Stimulated activated CD4-positive, alpha-beta T cell treated with anti-CD3 and anti-CD28 coated beads, TNF-alpha, amount 100 ng/mL, for 4 hours (primary cell): ENCODE measurements at places on chromosomes 5 and 9.

DNA sequence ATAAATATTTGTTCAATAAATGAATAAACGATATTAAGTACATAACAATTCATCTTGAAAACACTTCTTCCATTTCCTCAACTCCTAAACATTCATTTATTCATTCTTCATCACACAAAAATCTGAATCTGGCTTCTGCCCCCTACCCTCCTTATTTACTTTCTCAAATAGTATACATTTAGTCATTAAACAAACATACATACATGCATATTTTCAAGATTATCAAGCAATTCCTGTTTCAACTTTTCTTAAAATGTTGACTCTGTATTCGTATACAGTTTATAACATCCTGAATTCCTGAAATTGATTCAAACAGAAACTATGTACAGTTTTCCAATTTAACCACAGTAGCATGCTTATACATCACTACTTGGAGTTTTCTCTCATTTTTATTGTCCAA is 129.0 kb downstream of the MUSK start:
- no peak for DNase-seq

DNA sequence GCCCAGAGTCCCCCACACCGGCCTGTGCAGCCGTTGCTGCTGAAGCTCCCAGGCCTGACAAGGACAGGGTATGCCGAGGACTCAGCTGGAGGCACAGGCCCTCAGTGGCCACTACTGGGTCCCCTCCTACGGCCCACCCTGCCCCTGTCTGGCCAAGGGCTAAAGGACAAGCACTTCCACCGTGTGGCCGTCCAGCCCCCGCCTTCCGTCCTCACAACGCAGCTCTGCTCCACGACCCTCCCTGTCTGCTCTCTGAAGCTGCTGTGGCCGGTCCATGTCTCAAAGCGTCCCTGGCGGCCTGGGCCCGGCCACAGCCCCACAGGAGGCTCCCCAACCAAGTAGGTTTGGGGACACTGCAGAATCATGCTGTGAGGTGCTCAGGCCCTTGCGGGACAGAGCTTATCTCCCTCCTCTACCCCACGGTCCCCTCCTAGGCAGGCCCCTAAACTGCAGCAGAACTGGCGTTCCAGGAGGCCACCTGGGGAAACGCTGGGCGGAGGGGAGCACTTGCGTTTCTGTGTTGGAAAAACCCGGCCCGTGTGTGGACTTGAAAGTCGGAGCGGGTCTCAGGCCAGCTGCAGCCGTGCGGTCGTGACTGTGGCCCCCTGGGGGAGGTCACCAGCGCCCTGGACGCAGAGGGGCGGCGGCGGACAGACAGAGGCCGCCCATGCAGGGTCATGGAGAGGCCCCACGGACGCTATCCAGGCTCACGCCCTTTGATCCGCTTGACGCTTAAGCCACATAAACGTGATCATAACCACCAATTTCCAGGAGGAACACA is 45.6 kb downstream of the NKD2 start:
- no peak for DNase-seq

- DNase-seq = no peak
Measured at GRCh38 chr5:35803191-35803651, 53.5 kb upstream of the IL7R start.

- no peak for DNase-seq
Measured at GRCh38 chr9:114619191-114619761, 8.2 kb downstream of the TMEM268 start.

DNA sequence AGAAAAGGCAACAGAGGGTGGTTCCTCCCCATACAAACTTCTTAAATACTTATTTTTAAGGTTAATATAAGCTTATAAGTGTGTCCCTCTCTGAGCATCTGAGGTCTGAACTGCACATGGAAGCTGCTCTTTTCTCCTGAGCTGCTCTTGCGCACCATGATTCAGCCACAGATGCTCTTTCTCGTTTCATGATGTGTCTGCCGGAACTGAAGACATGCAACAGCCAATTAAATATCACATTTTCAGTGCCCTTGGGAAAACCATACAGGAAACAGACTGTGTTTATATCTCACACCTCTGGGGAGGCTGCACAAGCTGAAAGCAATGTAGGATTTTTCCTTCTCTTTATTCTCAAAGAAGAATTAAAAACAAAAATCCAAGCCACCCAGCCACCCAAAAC is 96.8 kb upstream of the NREP start:
- no peak for DNase-seq

DNA sequence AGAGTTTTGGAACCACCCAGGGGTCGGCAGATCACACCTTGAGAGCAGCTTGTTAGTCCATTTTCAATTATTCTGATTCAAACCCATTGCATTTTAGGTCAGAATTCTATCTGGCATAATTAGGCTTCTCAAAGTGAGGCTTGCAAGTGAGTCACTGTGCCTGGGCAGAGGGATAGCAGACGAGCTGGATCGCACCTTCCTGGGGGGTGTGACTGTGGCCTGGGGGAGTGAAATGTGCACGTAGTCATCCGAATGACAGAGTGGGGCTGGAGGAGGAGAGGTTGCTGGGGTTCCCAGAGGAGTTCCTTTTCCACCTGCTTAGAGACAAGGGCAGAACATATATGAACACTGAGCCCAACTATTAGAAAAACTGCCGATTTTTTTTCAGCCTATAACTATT is 31.7 kb downstream of the SPACA9 start:
- no peak for DNase-seq

DNA sequence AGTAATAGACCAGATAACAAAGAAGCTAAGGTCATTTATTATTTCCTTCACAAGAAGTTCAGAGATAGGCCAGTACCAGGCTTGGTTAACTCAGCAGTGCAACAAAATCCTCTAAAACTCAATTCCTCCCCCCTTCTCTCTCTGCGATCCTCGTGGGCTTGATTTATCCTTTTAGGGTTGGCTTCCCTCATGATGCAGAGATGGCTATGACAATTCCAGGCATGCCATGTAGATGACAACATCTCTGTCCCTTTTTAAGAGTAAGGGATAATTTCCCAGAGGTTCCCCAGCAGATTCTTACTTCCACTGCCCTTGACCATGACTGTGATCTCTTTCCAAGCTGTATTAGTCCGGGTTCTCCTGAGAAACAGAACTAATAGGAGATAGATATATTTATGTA is 28.7 kb upstream of the DAP start:
- no peak for DNase-seq

GRCh38 chr5:159048298-159048697 is 51.4 kb downstream of the EBF1 start:
- no peak for DNase-seq

- DNase-seq = no peak
Measured at GRCh38 chr5:59704936-59705335, 188.6 kb downstream of the PDE4D start.

DNA sequence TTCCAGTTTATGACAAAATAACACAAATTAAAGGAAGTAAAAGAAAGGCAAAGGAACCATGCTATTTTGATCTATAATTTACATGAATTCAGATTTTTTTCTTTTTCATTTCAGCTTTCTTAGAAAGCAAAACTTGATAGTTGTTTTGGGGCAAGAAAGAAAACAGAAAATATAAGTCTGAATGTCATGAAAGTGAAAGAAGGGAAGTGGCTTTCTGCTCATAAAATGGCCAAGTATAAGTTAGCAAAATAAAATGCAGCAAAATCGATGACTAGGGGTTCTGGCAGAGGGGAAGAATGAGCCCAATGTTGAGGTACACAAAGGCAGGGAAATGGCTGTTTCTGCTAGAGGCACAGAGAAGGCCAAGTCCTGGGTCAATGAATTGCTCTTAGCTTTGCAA is 3.0 kb upstream of the IFNW1 start:
- no peak for DNase-seq

DNA sequence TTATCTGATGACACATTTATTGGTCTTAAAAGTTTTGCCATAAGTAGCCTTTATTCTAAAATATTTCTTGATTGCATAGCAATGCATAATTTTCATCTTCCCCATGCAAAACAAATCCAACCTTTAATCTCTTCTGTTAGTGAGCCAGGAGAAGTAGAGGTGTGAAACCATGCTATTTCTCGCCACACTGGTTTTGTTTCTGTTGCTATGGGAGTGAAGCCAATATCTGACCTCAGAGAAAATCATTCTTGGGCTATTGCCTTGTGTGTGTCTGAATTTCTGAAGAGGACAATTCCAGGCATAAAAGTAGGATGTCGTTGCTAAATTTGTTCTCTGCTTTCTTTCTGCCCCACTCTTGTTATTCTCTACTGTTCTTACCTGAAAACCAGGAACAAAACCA is 183.6 kb downstream of the PTTG1 start:
- no peak for DNase-seq

DNA sequence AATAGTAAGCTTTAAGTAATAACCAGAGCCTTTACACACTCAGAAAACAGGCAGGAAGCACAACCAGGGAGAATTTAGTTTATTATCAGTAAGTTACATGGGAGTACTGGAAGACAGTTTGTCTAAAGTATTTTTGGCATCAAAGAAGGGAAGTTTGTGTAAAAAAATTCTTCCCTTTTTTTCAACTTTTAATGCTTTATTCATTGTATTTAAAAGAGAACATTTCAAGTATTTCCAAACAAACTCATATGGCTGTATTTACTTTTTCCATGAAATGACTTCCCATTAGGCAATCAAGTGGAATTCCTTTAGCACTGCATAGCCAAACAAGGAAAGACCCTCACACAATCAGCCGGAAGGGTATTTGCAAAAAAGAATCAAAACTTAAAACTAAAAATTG is 26.7 kb downstream of the RNF145 start:
- DNase-seq = no peak

GRCh38 chr5:83827111-83827557 is 106.5 kb upstream of the HAPLN1 start:
- DNase-seq = no peak

DNA sequence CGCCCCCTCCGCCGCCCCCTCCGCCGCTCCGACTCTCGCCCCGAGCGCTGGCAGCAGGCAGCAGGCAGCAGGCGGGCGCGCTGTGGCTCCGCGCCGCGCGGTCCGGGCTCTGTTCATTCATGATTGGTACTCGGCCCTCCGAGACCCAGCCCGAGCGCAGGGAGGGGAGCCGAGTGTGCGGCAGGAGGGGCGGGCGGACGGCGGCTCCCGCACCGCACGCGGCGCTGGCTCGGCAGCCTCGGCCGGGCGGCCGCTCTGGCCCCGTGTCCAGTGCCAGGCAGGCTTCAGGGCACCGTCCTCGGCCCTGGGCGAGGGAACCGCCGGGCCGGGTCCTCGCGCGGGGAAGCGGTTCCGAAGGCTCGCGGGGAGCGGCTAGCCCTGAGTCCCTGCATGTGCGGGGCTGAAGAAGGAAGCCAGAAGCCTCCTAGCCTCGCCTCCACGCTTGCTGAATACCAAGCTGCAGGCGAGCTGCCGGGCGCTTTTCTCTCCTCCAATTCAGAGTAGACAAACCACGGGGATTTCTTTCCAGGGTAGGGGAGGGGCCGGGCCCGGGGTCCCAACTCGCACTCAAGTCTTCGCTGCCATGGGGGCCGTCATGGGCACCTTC is at the start of gene KCNIP1:
KCNIP1 (plus strand) TSS at position 31 of the 607 bp plus-strand sequence.
- DNase-seq = no peak

GRCh38 chr5:178126556-178126955 is 4.3 kb upstream of the RMND5B start:
- DNase-seq = no peak

GRCh38 chr5:171990713-171991015 is 15.8 kb downstream of the FBXW11 start:
- DNase-seq = no peak

- no peak for DNase-seq
Measured at GRCh38 chr5:9265441-9266287, 280.2 kb downstream of the SEMA5A start.

DNA sequence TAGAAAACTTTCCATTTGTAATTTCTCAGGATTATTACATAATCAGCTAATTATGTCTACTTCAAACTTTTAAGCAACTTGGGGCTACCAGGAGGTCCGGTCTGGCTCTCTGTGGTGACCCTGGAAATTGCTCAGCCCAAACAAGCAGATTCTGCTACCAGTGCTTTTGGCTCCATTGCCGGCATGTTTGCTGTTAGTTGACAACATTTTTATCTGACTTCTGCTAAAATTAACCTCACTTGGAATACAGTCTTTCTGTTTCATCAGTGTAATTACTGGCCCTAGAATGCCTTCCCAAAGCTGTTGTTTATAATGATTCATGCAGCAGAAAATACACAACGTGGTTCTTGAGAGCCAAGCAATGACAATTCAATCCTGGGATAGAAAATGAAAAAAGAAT is 38.5 kb upstream of the FAM81B start:
- DNase-seq = no peak

GRCh38 chr5:6823996-6824395 is 110.8 kb downstream of the TENT4A start:
- DNase-seq = no peak

GRCh38 chr5:77449277-77449676 is 42.8 kb downstream of the WDR41 start:
- no peak for DNase-seq

GRCh38 chr9:104774831-104775573 is 11.1 kb downstream of the NIPSNAP3B start:
- no peak for DNase-seq
